ENCODE measurements at places on chromosomes 3 and 15.
A peak's percentile ranks its signal among the peaks of the same experiment; 100 is the strongest.

- DNase-seq = no peak
Measured at GRCh38 chr3:40930131-40930538, 269.2 kb upstream of the CTNNB1 start.

- DNase-seq = no peak
Measured at GRCh38 chr3:143586576-143586975, 261.7 kb downstream of the SLC9A9 start.

GRCh38 chr3:190699776-190700175, 162.7 kb downstream of the GMNC start:
- DNase-seq = peak; percentile 77

- DNase-seq = no peak
Measured at GRCh38 chr3:156818273-156818651, 7.9 kb upstream of the LEKR1 start.

DNA sequence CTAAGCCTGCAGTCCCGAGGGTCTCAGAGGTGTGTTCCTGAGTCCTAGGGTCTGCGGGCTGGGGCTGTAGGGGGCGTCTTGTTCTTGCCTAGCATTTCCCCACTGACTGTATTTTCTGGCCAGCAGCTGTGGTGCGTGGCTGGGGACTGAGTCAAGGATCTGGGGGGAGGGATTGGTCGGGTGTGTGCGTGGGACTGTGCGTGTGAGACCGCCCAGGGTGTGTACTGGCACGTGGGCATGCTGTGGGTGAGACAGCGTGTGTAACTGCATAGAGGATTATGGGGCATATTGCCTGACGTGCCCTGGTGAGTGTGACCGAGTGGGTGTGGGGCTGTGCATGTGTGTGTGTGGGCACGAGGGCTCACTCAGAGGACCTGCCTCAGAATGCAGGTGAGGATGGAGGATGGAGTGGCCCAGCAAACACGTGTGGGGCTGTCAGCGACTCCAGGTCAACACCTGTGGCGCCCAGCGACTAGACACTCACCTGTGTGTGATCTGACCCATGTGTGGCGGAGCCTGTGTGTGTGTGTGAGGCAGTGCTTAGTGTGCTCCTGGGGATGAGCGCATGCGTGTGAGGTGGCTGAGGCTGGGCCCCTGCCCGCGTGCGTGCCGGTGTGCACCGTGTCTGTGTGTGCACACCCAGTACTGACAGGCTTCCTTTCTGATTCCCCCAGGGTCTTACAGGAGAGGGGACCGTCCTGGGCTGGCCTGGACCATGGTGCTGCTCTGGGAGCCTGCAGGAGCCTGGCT, 20.9 kb downstream of the FBLN2 start:
- DNase-seq = no peak

- DNase-seq = no peak
Measured at GRCh38 chr3:53566461-53567145, 72.2 kb downstream of the CACNA1D start.

GRCh38 chr15:45162771-45163507, 24.8 kb downstream of the SHF start:
- DNase-seq = peak; percentile 89

DNA sequence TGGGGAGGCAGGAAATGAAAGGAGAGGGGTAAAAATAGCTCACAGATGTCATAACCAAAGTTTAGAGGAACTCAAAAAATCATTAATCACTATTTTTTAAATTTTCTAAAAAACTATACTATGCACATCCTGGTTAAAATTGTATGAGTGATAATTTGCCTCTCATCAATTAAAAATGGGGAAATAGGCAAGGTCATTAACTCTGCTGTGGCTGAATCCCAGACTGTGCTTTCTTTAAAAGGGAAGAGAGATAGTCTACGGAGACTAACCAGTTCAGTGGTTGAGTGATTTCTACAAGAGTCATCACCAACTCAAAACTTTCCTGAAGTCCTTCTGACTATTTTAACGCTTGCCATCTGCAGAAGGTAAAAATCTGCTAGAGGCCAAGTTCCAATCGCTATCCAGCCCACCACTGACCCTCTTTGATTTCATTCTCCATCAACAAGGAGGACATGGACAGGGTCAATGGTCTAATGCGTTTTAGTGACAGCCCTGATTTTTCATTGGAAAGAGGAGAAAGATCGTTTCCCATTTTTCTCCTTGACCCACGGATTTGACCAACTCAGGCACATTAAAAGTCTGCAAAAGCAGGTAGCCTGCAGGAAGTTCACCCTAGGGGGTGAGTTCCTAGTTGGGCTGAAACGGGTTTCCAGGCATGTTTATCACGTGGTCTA, 850 bp downstream of the SUCLG2 start:
- no peak for DNase-seq

GRCh38 chr15:90001062-90001682, at the start of gene ZNF710:
TSS of gene ZNF710 (plus strand) at chr15:90001324. CDS start at chr15:90067138, 65,814 bp downstream.
- peak; percentile 56 for DNase-seq

DNA sequence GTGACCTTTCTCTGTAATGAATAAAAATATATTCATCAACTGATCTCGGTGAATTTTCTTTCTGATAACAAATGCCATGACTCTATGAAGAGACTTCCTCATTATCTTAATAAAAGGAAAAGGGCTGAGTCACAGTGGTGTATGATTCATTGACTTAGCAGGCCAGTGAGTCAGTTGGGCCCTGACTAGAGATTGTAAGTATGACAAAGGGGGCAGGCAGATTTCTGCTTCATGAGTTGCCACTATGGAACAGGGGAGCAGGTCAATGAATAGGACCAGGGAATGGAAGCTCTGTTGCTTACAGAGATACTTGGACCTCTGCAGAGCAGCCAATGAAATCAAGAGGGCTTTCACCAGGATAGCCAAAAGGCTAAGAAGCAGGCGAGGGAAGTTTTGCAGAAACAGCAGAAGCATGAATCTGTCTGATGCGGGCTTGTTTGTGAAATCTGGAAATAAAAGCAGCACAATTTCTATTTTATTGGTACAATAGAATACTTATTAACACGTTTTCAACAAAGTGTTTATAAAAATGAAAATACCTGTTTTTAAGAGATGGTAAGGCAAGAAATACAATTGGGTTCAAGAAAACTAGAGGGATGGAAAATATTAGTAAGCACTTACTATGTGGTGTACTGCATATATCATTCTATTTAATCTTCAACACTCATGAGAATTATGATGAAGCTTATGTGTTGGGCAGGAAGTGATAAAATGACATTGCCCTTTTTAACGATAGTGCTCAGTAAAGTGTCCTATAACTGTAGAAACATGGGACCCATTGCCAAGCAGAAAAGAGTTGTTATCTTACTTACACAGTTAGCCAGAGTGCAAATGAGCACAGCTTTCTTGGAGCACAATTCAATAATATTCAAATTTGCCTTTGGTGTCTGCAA, 169.8 kb upstream of the MYRIP start:
- DNase-seq = peak; percentile 11

DNA sequence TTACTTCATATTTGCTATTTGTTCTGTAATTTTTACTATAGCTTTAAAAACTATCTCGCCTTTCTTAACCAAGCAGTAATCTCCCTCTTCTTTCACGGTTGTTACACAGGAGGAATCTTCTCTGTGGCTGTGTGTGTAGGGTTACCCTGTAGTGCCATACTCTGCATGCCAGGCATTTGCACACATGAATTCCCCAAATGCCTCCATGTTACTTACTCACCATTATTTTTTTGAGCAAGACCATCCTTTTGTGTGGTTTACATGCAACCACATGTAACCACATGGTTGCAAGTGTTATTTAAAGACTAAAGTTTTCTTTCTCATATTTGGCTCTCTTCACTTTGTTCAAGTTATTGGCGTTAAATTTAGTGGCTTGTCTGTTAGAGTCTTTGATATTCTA, 45.5 kb downstream of the HPS3 start:
- no peak for DNase-seq

DNA sequence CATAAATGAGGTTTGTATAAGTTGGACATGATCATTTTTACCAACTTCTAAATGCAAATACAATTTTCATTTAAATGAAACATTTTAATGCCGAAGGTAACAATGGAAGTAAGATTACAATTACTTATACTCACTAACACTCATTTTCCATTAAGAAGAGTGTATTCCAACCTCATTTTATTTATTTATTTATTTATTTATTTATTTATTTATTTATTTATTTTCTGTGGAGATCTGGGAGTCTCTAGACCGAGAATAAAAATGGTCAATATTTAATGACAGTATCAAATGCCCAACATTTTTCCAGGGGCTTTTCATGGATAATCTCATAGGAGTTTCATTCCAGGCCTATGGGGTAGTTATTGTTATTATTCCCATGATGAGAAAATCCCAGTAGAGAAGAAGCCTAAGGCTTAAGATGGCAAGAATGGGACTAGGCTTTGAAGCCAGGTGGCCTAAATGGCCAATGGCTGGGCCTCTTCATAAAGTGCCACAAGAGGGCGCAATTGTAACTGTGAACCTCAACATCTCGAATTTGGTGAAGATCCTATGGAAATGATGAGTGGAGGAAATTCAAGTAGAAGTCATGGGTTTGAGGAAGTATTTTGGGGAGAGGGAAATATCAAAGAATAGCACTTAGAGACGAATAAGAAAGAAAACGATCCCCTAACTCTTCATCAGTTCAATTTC, 21.3 kb downstream of the VGLL3 start:
- peak; percentile 69 for DNase-seq

DNA sequence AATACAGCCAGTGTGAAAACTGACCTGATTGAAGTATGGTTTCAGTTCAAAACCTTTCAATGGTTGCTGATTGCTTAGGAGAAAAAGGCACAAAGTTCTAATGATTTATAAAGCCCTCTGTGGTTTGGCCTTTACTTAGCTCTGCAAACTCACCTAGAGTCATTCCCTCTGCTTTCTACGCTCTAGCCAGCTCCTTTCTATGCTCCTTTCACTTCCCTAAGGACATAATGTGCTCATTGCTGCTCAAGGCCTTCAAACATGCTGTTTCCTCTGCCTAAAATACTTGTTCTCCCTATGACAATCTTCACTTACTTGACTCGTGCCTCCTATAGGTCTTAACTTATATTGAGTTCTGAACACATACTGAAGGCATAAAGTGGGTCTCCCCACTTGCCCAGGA, 19.0 kb downstream of the RPL39L start:
- DNase-seq = no peak

DNA sequence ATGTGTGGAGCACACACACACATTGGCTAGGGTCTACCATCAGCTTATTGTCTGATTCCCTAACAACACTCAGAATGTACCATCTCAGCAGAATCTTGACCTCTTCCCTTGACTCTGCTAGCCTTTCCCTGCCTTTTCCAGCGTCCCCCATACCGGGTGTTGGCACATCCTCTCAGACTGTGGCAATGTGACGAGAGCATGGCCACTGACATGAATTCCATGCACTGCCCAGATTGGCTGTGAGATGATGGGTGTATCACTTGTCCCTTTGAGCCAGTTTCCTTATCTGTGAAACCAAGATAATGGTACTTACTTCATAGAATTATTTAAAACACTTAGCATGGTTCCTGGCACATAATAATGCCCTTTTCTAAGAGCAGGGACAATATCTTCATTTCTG, 60.3 kb upstream of the EIF1B start:
- DNase-seq = no peak

DNA sequence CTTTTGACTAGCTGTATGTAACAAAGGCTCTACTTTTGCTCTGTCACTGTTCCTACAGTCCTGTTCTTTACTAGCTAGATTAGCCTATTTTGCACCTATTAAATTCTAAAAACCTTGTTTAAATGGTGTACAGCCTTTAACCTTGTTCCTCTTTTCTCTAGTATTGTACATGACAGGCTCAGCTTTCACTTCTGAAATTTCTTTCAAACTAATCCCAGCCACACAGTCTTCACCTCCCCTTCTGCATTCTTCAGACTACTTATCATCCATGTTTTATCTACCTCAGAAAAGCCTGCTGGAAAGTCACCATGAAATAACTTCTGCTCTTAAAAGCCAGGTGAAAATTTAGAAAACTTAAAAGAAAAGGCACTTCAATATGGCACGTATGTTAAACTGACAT, 122.4 kb downstream of the NECTIN3 start:
- DNase-seq = no peak

GRCh38 chr15:76439542-76439941, 103.0 kb downstream of the ISL2 start:
- no peak for DNase-seq

- peak; percentile 37 for DNase-seq
Measured at GRCh38 chr3:16303037-16303575, 38.1 kb downstream of the OXNAD1 start.

- DNase-seq = no peak
Measured at GRCh38 chr15:38555686-38556334, 8.8 kb downstream of the RASGRP1 start.

- DNase-seq = no peak
Measured at GRCh38 chr3:147210676-147211075, 195.7 kb downstream of the ZIC4 start.

GRCh38 chr15:33675246-33675645, 293.1 kb upstream of the CHRM5 start:
- peak; percentile 31 for DNase-seq

DNA sequence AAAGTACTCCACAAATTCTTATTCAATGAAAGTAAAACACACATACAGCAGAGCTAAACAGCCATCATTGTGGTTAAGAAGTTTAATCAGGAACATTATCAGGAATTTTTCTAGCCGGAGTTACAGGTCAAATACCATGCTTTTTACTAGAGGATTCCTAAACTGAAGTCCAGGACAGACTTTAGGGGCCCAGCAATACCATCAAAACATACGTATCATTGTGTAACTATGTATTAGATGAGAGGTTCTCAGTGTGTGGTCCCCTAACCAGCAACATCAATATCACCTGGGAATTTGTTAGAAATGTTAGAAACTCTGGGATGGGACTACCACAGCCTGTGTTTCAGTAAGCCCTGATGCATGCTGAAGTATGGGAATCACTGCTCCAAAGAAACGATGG, 404.2 kb upstream of the IL12A start:
- no peak for DNase-seq

DNA sequence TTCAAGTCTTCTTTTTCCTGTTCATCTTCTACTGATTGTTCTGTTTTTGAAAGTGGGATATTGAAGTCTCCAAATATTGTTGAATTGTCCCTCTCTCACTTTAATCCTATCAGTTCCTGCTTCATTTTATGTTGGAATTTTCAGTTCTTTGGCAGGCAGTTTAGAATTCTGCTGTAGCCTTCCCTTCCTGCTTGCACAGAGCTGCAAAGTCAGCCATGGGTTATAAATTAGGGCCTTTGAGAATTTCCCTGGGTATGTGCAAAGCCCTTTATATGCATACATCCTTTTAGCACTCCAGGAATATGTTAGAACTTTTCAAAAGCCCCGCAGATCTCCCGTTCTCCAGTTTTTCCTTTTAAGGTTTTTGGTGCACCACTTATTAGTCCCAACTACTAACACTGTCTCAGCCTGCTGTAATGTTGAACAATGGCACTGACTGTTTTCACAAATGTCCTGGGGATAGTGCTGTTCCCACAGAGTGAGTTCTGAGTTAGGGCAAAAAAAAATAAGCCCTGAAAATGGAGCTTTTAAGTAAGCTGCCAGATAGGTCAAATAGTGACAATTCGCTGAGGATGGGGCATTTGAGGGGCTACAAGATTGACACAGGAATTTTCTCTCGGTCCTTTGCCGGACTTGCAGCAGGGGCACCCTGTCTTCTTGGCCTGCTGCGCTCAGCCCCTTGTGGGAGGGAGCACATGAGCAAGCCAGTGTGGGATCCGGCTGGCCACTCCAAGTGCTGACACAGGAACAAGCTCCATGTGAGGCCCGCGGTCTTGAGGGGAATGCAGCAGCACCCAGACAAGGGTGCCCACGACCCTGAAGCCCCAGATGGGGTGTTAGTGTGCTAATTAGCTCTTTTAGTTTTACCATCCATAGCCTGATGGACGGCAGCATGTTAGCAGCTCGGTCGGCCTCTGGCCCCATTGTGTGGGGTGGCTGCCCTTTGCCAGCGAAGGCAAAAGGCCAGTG, 96.0 kb downstream of the VPS8 start:
- no peak for DNase-seq
